ENCODE measurements at places on chromosomes 1 and 21. TPM values are rescaled to one million over a fixed set of nuclear protein-coding genes. Genes with fewer than 3 reads are reported as not detected.

- peaks cover 7% of the 10 kb centered on the region for H3K4me1 ChIP-seq
- no peak overlapping the region for H3K27ac ChIP-seq
- H3K27me3 ChIP-seq, result no peaks in the 10 kb centered on the region
- no peak overlapping the region for H3K4me3 ChIP-seq
Observed at GRCh38 chr1:211638689-211639101, 36.7 kb downstream of the NEK2 start.

Gene TMEM240
- total RNA-seq, result 4.9 TPM

DNA sequence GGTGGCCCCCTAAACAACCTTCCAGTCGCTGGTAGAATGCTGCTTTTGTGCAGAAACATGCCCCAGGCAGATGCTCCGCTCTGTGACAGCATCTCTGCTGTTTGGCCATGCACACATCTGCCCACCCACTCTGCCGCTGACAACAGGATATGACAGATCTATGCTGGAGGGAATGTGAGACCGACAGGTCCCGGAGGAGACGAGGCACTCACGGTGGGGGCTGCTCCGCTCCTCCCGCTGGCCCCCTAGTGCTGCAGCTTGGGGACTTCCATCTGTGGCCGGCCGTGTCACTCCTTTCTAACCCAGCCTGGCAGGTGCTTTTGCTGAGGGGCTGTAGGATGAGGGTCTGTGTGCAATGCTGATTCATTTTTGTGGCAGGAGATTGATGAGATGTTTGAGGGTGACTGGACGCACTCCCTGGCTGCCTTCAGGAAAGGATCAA, 49.1 kb upstream of the DMRTB1 start:
- H3K4me1 ChIP-seq, result peaks cover 6% of the 10 kb centered on the region
- H3K36me3 ChIP-seq, result no peaks in the 10 kb centered on the region
- no peak overlapping the region for H3K4me3 ChIP-seq
- no peak overlapping the region for H3K27ac ChIP-seq

DNA sequence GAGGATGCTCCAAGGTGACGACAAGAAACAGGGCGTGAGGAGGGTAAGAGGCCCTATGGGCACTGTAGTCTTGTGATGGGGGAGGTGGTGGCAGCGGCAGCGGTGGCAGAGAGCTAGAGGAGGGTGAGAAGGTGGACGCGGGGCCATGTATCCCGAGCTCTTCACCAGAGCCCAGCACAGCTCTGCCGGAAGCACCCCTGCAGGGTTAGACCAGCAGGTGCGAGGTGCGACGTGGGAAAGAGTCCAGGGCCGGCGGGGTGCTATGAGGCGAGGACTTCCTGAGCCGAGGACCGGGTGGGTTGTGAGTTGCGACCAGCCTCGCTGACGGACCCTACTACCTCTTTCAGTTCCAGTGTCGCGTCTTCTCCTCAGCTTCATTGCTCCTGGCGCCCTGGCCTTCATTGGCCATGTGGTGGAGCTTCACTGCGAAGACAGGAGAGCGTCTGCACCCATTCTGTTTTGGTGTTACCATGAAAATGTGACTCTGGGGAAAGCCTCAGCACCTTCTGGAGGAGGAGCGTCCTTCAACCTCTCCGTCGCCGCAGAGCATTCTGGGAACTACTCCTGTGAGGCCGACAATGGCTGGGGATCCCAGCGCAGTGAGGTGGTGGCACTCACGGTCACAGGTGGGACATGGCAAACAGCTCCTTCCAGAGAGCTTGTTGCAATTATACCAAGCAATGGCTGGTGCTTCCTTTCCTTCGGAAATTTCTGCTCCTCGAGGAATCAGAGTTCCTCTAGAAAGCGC, 67.9 kb upstream of the KIRREL1 start:
- no peak for DNase-seq
- no peak overlapping the region for H3K4me3 ChIP-seq
- no peaks in the 10 kb centered on the region for H3K4me1 ChIP-seq
- no peaks in the 10 kb centered on the region for H3K27me3 ChIP-seq
- H3K36me3 ChIP-seq, result no peaks in the 10 kb centered on the region
- no peak overlapping the region for H3K27ac ChIP-seq

- no peak overlapping the region for H3K27ac ChIP-seq
- no peak overlapping the region for H3K4me3 ChIP-seq
- DNase-seq, result no peak
- no peaks in the 10 kb centered on the region for H3K36me3 ChIP-seq
- peaks cover 3% of the 10 kb centered on the region for H3K27me3 ChIP-seq
Observed at GRCh38 chr1:16191916-16192546, 20.4 kb downstream of the ARHGEF19 start.

- H3K27me3 ChIP-seq, result no peaks in the 10 kb centered on the region
- H3K27ac ChIP-seq, result no peak overlapping the region
- no peaks in the 10 kb centered on the region for H3K36me3 ChIP-seq
- H3K4me3 ChIP-seq, result no peak overlapping the region
- peaks cover 2% of the 10 kb centered on the region for H3K4me1 ChIP-seq
- DNase-seq, result no peak
Observed at GRCh38 chr1:26025517-26025916, 3.9 kb downstream of the EXTL1 start.

DNA sequence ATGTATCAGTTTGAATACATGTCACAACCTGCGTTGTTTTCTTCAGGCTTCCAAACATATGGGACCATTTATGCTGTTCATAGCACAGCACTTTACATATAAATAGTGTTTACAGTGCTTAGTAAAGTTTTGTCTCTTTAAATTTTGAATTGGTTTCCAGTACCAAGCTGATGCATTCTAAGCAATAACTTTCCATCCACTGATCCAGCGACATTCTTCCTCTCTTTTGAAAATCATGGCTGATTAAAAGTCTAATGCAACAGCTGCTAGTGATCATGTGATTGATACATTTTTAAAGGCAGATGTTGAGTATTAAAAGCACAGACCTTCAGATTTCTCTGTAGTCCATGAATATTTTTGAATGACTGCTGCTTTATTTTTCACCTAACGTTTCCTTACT, 154.9 kb downstream of the PTPRC start:
- H3K4me3 ChIP-seq, result no peak overlapping the region
- H3K27me3 ChIP-seq, result no peaks in the 10 kb centered on the region
- H3K36me3 ChIP-seq, result no peaks in the 10 kb centered on the region
- DNase-seq, result no peak

GRCh38 chr1:10213186-10213705, 2.9 kb downstream of the KIF1B start:
- H3K27me3 ChIP-seq, result no peaks in the 10 kb centered on the region
- no peaks in the 10 kb centered on the region for H3K36me3 ChIP-seq
- H3K4me1 ChIP-seq, result peaks cover 2% of the 10 kb centered on the region
- no peak overlapping the region for H3K27ac ChIP-seq

Gene LDLRAD1
- total RNA-seq, result not detected

Gene CDA
- total RNA-seq, result not detected

- peaks cover 16% of the 10 kb centered on the region for H3K27me3 ChIP-seq
- H3K4me3 ChIP-seq, result no peak overlapping the region
- peaks cover 3% of the 10 kb centered on the region for H3K4me1 ChIP-seq
- H3K36me3 ChIP-seq, result no peaks in the 10 kb centered on the region
Observed at GRCh38 chr1:40796939-40797667, 13.5 kb downstream of the KCNQ4 start.

Gene TCHH
- total RNA-seq, result not detected

DNA sequence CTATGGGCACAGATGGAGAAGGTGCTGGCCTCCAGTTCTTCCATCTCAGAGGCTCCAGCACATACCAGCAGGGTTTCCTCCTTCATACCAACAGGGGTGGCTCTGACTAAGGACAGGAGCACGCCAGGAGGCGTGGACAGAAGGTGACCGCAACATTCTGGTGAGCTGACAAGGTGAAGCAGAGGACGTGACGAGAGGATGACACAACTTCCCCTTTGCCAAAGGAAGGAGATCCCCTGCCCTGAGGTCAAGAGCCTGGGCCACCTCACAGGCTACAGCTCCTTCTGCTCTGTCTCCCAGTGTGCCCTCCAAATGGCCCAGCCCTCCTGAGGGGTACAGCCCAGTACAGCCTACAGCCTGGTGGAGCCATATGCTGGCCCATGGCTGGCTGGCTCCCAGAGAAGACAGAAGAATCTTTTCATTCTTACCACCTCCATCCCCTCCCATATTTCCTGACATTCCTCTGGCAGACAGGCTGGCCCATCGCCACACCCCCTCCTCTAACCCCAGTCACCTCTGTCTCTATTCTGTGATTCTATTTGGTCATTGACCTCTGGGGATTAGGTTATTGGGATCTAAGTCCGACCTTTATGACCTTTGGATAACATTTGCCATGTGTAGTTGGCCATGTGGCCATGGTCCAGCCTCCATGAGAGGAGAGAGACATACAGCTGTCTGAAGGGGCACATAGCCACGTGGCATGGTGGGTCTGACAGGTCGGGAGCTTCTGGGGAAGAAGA, 5.1 kb upstream of the LAMB3 start:
- no peak overlapping the region for H3K27ac ChIP-seq
- H3K4me1 ChIP-seq, result peaks cover 2% of the 10 kb centered on the region
- H3K4me3 ChIP-seq, result no peak overlapping the region
- no peaks in the 10 kb centered on the region for H3K36me3 ChIP-seq
- no peak for DNase-seq

DNA sequence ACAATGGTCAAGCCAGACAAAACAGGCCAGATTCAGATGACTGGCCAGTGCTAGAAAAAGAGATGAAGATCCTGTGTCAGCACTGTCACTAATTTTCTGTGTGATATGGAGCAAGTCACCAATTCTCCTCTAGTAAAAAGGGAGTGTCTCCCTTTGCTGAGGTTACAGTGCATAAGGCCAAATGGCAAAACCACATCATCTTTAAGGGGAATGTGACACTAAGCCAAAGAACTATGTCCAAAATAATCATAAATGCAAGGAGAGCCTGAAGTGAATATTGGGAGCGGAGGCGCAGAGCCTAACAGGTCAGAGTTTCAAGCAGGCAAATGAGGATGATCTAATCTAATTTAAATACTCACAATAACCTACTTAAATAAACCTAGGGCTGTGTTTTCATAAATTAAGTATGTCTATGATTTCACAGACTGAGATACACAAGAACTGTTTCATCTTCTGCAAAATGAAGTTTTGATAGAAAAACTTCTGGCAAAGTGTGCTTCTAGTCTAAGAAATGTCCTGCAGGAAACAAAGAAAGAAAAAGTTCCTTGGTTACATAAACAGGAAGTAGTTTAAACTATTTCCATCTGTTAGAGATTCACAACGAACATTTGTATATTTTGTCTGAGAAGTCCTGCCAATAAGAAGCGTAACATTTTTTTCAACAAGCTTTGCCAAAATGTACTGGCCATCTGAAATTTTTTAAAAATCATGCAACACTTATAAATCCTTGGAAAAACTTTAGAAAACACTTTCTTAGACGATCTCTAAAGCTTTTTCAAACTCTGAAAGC, 290.2 kb downstream of the LRRC40 start:
- H3K4me1 ChIP-seq, result peaks cover 6% of the 10 kb centered on the region
- peak; percentile 67 for DNase-seq

GRCh38 chr1:152959801-152960451, 10.5 kb upstream of the SPRR4 start:
- H3K4me3 ChIP-seq, result no peak overlapping the region
- no peaks in the 10 kb centered on the region for H3K4me1 ChIP-seq
- H3K27ac ChIP-seq, result no peak overlapping the region
- no peak for DNase-seq

GRCh38 chr21:36065497-36066036, 4.3 kb upstream of the CBR1 start:
- peaks cover 2% of the 10 kb centered on the region for H3K4me1 ChIP-seq
- peak; percentile 66 for DNase-seq
- no peaks in the 10 kb centered on the region for H3K36me3 ChIP-seq
- H3K4me3 ChIP-seq, result no peak overlapping the region
- peak overlapping the region; percentile 20 for H3K27ac ChIP-seq

DNA sequence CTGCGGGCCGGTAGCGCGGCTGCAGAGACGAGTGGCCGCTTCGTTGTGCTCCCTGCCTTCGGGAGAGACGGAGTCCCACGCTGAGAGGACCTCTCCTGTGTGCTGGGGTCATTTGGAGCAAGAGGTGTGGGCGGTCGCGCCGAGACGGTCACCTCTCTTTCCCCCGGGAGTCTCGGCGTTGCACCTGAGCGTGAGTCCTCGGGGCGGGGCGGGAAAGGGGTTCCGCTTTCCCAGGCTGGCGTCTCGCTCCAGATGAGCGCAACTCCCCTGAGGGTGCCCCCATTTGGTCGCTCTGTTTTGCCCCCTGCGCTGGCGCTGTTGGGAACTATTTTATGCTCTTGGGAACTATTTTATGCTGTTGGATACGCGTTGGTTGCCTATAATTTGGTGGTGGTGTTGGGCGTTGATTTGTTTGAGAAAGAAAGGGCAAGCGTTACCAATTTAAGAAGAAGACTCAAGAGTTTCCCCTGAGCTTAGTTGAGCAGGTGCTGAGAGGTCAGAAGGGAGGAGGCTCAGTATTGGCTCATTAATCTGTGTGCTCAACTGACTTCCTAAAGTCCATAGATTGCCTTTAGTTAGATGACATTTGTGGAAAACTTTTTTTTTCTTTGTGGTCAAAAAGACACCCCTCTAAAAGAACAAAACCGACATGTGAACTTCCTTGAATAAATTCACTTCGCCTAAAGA, 683 bp downstream of the LRRC8B start:
- DNase-seq, result peak; percentile 11
- no peaks in the 10 kb centered on the region for H3K27me3 ChIP-seq
- peaks cover 2% of the 10 kb centered on the region for H3K4me1 ChIP-seq

DNA sequence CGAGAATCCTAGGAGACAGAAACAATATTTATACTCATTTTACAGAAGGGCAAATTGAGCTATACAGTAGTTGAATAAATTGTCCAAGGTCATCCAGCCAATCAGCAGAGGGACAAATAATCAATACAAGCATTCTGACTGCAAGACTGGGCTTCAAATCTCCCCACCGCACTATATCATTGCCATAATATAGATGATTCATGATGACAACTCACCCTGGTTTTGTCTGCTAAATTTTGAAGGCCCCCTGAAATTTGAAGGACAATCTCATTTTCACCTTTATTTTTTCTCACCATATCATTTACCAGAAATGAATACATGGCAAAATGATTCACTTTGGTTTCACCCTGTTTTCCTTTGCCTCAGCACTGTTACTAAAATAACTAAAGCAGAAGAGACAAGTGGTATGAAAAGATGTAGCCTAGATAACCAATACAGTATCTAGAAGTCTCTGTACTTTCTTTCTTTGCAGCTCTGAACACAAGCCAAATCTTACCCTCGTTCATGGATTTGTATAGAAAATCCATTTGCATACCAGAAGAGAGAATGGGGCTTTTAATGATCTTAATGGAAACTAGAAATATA, 292.5 kb downstream of the TTLL7 start:
- H3K4me3 ChIP-seq, result no peak overlapping the region
- H3K36me3 ChIP-seq, result no peaks in the 10 kb centered on the region
- no peak for DNase-seq
- H3K27ac ChIP-seq, result no peak overlapping the region

DNA sequence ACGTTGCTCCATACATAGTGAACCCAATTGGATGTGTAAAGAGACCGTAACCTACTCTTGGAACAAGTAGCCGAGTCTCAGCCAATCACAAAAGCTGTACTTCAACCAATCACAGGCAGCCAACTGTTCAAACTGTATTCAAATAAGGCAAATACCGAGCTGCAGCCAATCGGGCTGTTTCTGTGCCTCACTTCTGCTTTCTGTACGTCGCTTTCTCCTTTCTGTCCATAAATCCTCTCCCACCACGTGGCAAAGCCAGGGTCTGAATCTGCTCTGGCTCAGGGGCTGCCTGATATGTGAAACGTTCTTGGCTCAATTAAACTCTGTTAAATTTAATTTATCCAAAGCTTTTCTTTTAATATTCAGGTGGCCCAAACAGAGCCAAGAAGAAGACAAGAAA, 210.3 kb downstream of the URB2 start:
- no peaks in the 10 kb centered on the region for H3K36me3 ChIP-seq
- no peak overlapping the region for H3K4me3 ChIP-seq
- H3K27ac ChIP-seq, result no peak overlapping the region
- H3K4me1 ChIP-seq, result no peaks in the 10 kb centered on the region
- no peaks in the 10 kb centered on the region for H3K27me3 ChIP-seq

Measured in fibroblast of lung (primary cell).